ENCODE measurements at places on chromosomes 7 and 10. TPM values are rescaled to one million over a fixed set of nuclear protein-coding genes. Genes with fewer than 3 reads are reported as not detected.

Gene ANKRD61
- 0.26 TPM for total RNA-seq

Gene ADAM12
- total RNA-seq, result 13.7 TPM

Gene AGAP9
- 2.0 TPM for total RNA-seq

Gene GPC2
- 0.99 TPM for total RNA-seq

Gene TET1
- 3.4 TPM for total RNA-seq

Gene GDF10
- total RNA-seq, result under 0.01 TPM

Gene DGKI
- 5.3 TPM for total RNA-seq

Gene NEBL
- 0.06 TPM for total RNA-seq

Gene WNT8B
- total RNA-seq, result not detected

Gene PLAU
- total RNA-seq, result 37.4 TPM

Gene CPA1
- total RNA-seq, result not detected

Gene TSC22D4
- 22.2 TPM for total RNA-seq

Gene HABP2
- not detected for total RNA-seq

Gene FOXK1
- 20.0 TPM for total RNA-seq

Gene ATG9B
- not detected for total RNA-seq

Gene EPO
- not detected for total RNA-seq
